Pons (tissue), 1 donor: ENCODE measurements at places on chromosomes 1 and 21.

DNA sequence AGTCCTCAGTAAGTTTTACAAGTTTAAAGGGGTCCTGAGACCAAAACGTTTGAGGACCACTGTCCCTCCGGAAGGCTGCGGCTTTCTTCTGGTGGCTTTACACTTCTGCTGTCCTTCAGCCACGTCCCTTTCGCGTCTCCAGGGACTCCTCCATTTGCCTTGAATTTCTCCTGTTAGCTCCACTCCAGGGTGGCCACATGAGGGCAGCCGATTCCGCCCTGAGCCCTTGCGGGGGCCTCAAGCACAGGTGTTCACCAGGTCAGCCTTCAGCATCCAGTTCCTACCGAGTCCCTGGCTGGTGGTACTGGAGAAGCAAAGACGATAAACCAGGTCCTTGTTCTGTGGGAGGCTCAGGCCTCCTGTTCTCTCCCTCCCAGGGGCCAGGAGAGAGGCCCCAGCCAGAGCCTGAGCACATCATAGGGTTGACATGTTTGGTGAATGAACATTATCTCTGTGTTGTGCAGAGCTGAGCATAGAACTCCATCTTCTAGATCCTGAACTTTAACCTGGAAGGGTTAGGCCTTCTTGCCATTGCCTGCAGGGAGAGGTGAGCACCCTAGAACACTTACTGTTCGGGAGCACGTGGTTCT, 27.4 kb upstream of the COQ8A start:
- peak; percentile 52 for DNase-seq

DNA sequence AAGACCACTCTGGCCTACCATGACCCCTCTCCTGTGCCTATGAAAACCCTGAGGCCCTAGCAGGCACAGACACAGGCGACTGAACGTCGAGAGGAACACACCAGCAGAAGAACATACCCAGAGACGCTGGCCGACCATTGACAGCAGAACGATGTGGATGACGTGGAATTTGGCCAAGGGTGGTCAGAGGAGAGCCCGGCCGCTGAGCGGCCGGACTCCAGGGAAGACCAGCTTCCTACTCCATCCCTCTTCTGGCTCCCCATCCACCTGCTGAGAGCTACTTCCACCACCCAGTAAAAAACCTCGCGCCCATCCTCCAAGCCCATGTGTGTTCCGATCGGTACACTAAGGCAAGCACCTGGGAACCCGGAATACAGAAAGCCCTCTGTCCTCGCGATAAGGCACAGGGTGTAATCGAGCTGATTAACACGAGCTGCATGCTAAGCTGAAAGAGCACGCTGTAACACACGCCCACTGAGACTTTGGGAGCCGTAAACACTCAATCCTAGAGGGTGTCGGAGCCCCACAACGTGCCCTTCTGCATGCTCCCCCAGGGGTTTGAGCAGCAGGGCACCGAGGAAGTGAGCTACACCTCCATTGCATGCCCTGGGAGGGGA, 150.3 kb downstream of the CENPF start:
- no peak for DNase-seq

DNA sequence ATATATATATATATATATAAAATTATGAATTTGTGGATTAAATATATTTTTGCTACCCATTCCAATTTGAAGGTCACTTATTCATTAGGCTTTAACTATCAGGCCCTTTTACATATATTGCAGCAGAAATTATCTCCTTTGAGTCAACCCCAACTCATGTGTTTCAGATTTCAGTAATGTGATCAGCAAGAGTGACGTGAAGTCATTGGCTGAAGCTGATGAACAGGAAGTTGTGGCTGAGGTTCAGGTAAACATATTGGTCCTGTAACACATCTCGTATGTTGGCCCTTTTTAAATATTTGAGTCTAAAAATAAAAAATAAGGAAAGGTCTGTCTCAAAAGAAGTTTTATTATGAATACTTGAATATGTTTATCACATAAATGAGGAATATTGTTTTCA, 8.5 kb downstream of the VPS45 start:
- no peak for DNase-seq

GRCh38 chr1:162421258-162422164, 9.6 kb upstream of the SH2D1B start:
- DNase-seq, result peak; percentile 12

GRCh38 chr1:168164771-168165170, 14.0 kb upstream of the TIPRL start:
- no peak for DNase-seq

DNA sequence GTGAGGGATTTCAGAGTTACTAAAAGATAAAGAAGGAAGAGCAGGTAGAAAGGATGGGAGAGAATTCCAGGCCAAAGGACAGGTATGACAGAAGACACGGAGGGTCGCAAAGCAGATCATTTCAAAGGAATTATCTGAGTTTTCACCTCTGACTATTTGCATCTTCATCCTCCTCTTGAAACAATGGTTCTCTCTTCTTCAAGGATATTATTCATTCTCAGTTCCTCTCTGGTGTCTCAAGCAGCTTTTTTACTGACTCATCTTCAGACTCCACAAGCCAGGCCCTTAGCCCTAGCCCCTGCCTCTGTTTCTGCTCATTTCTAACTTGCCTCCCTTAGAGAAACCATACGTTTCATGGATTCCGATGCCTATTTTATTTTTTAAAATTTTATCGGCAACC, 15.0 kb downstream of the DDX59 start:
- no peak for DNase-seq

GRCh38 chr1:68917456-68917855, 420.6 kb upstream of the DEPDC1 start:
- no peak for DNase-seq

DNA sequence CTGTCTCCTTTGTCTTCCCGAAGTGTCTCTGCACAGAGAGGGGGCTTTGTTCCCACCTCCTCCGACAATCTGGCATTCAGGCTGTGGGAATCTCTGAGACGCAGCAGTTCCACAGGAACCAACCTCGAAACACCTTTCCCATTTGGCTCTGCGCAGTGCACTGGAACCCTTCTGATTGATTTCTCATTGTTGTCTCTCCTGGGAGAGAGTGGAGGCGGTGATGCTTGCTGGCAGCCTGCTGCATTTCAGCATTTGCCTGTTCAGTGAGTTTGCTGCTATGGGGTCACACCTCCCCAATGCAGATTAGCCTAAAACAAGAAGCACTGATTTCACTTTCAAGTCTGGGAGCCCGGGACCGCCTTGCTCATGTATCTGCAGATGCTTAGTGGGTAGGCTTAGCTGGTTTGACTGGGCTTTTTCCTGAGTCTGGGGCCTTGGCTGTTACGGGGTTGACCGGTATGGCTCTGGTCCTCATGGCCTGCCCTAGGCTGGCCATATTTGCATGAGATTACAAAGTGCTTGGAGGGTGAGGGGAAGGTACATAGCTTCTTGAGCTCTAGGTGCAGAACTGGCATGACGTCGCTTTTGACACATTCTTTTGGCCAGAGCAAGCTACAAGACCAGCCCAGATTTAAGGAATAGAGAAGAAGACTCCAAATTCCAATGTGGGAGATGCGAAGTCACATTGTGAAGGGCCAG, 695.3 kb downstream of the PTPRU start:
- no peak for DNase-seq

DNA sequence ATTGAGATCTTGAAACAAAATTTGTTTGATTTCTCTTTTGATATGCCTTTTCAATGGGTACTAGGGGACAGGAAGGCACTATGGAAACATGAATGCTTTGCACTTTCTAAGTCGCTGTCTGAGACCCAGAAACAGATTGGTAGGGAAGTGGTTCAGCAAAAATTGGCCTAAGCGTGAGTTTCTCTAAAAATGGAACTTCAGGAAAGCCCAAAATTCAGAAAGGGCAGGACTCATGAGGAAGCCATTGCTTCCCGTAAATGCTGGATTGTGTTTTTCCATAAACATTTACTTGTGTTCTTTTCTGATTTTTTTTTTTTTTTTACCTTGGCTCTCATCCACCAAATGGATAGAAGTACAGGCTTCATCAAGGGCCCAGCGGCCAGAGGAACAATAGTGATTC, 123.7 kb upstream of the ATP1B1 start:
- DNase-seq, result no peak

GRCh38 chr1:3745590-3746381, 6.5 kb upstream of the CCDC27 start:
- peak; percentile 63 for DNase-seq

- DNase-seq, result no peak
Measured at GRCh38 chr1:212727386-212728181, 27.9 kb upstream of the BATF3 start.

DNA sequence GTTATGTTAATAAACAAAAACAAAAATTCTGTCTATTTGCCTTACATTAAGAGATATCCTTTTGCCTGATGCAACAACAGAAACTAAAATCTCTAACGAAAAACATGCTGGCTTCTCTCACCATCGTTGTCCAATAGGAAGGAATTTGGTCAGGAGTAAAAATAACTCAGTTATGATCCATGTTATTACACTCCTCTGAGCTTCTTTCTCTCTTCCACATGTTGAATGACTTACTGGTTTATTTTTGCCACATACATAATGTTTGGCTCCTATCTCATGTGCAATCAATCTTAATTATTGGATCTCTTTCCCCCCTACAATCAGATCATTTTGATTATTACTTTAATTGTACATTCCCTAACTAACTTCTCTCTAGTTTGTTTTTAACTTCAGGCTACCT, 688.4 kb downstream of the USP25 start:
- DNase-seq, result no peak
